ENCODE measurements at places on chromosomes 3 and 15. TPM values are rescaled to one million over a fixed set of nuclear protein-coding genes. Genes with fewer than 3 reads are reported as not detected.

GRCh38 chr3:8709801-8710507 lies 23.6 kb upstream of the CAV3 start:
- DNase-seq = no peak

GRCh38 chr3:115040673-115041286 lies 106.3 kb downstream of the ZBTB20 start:
- no peak for DNase-seq

- no peak for DNase-seq
Measured at GRCh38 chr15:67030036-67030762, 35.2 kb upstream of the SMAD3 start.

GRCh38 chr15:92653836-92654539 lies 1.6 kb downstream of the FAM174B start:
- no peak for DNase-seq

DNA sequence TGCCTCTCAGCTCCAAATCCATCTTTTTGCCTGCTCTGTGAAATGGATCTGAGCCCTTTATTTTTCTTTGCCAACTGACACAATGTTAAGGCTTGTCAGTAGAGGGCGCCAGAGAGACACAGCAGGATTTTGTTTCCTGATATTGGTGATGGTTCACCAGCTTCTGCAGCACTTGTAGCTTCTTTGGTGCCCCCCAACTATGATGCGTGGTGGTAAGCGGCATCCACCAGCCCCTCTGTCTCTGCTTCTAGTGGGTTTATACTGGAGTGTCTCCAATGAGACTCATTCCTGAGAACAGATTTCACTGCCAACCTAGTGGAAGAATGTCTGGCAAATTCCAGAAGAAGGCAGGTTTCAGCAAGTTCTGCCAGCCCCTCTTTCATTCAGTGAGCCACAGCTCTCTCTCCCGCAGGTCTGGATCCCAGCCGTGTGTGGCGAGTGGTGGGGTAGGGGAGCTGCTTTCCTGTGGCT lies 471.9 kb upstream of the FRG2C start:
- peak; percentile 21 for DNase-seq

DNA sequence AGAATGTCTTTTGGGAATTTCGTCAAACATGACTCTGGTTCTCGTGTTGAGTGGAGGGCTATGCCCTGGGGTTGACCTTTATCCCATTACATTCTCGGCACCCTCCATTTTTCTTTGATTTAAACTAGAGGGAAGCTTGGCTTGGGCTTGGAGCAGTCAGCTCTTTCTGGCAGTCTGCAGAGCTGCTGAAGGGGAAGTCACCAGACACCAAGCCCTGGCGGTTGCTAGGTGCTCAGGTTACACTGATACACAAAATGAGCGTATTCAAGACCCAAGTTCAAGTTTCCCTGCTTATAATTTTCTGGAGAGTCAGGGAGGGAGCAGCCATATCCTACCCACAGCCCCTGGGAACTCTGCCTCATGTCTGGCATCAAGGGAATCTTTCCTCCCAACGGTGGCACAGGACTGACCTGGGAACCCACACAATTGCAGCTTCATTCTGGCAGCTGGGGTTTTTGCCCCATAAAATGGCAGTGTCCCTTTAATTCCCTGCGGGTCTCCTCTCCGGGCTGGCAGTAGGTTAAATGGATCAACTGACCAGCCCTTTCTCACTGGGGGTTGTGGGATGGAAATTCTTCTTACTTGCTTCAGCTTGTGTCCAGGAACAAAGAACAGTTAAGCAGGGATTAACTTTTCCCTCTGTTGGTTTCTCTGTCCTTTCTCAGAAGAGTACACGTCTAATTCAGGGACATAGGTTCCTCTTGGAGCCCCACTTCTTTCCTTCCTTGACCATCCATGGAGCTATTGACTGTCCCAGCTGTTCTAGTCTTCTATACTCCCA lies 110.0 kb upstream of the DLG1 start:
- no peak for DNase-seq

The SHF gene
- 15.3 TPM for total RNA-seq

The TGM5 gene
- total RNA-seq = not detected

Data from right lobe of liver (tissue), 6 donors.